ENCODE measurements at places on chromosomes 16 and 17.

DNA sequence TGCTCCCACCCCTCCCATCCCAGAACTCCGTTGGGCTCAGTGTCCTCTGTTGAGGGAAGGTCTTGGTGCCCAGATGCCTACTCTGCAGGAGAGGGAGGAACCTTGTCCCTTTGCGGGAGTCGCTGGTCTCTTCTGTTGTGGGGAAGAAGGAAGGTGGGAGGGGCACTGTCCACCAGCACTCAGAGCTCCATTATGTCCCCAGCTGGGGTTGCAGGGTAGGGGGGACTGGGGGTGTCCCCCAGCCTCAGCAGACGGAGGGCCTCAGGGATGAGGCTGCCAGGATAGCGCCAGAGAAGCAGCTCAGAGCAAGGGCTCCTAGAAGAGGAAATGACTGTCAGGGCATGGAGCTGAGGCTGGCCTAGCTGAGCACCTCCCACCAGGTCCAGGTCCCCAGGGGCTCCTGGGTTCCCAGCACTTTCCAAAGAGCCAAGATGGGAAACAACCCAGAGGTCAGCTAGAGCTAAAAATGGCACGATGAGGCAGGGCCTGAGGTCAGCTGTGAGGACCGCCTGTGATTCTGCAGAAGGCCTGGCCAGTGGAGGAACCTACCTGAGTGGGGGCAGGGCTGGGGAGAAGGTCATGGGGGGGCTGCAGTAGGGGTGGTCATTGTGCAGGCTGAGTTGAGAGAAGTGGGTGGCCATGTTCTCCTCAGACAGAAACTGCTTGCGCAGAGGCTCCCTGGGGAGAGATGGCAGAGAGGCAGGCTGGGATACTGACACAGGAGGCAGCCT is 893 bp downstream of the HCFC1R1 start:
- no peak for DNase-seq

- DNase-seq = no peak
Measured at GRCh38 chr16:84404936-84405639, 36.8 kb downstream of the ATP2C2 start.

DNA sequence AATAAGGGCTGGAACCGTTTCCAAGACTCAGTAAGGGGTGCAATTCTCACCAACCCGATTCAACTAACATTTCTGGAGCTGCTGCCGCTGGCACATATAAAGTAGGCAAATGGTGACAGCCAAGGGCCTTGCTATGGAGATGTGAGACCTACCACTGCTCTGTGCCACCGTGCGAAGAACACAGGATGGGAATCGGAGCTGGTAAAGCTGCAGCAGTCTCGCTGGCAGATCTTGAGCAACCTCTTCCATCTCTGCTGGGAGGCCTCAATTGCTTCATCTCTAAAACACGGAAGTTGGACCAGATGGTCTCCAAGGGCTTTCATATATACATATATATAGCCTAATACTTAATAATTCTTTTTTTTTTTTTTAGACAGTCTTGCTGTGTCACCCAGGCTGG is 128.9 kb upstream of the RCVRN start:
- DNase-seq = no peak

DNA sequence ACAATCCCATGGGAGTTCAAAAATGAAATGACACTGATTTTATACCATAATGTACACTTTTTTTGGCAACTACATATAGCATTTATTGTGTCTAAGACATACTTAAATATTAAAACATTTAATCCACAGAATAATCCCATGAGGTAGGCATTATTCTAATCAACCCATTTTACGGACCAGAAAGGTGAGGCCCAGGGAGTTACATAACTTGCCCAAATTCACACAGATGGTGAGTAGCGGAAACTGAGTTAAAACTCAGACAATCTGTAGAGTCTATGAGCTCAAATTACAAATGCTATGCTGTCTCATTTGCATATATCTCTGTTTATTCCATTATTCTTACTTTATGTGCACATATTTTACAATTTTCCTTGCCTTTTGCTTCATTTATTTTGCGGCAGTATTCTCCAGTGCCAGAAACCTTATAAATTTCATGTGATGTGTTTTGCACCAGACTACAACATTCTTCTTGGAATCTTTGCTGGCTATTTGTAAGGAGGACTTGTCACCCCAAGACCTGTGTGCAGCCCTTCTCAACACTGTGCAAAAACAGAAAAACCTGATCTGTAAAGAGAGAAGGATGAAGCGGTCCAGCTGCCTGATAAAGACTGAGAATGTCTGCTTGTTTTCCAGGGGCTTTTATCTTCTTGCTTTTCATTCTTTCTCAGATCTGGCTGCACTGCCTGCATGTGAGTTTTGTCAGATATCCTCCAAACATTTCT is 2.3 kb upstream of the ABCA9 start:
- DNase-seq = no peak

DNA sequence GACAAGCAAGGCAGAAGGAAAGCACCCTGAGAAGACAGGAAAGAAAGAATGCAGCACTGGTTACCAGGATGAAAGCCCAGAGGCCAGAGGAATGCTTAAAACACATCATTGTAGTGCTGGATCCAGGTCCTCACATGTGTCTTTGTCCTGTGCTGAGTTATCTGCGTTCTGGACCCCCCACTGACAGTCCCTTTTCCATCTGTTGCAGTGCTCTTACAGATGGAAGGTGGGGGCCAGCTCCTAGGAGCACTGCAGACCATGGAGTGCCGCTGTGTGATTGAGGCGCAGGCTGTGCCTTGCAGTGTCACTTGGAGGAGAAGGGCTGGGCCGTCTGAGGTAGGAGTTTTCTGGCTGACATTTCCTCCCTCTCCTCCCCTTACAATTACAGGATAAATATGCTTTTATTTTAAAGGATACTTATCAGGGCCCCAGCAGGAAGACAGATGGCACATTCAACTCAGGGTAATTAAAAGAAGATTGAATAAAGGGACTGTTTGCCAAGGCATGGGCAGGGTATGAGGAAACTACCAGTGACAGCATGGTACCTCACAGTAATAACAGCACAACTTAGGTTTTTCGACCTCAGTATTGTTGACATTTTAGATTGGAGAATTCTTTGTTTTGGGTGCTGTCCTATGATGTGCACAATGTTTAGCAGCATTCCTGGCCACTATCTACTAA is 3.0 kb downstream of the EME1 start:
- DNase-seq = no peak

- no peak for DNase-seq
Measured at GRCh38 chr16:84382396-84382795, 14.1 kb downstream of the ATP2C2 start.

- no peak for DNase-seq
Measured at GRCh38 chr17:34254146-34254545, 939 bp upstream of the CCL2 start.

DNA sequence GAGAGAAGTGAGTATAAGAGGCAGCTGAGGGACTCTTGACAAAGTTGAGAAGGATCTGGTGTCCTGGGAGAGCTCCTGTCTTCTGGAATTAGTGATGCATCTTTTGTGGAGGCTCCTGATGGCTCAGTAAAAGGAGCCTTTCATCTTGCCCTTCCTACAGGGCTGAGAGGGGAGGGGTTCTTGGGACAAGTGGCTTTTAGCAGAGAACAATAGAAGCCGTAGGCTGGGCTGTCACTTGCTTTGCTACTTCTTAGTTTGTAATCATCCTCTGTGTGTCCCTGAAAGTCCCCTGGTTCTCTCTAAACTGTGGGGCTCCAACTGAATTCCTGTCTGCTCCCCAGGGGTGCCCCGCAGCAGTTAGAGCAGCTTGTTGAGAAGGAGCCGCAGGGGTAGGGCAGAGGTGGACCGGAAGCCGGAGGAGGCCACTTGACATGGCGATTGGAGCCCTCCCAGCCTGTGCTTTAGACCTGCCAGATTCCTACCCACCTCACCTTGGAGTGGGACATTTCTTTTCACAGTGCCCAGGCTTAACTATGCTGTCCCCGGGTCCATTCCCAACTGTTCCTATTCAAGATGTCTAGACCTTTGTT is 85.1 kb downstream of the PRKCA start:
- no peak for DNase-seq

DNA sequence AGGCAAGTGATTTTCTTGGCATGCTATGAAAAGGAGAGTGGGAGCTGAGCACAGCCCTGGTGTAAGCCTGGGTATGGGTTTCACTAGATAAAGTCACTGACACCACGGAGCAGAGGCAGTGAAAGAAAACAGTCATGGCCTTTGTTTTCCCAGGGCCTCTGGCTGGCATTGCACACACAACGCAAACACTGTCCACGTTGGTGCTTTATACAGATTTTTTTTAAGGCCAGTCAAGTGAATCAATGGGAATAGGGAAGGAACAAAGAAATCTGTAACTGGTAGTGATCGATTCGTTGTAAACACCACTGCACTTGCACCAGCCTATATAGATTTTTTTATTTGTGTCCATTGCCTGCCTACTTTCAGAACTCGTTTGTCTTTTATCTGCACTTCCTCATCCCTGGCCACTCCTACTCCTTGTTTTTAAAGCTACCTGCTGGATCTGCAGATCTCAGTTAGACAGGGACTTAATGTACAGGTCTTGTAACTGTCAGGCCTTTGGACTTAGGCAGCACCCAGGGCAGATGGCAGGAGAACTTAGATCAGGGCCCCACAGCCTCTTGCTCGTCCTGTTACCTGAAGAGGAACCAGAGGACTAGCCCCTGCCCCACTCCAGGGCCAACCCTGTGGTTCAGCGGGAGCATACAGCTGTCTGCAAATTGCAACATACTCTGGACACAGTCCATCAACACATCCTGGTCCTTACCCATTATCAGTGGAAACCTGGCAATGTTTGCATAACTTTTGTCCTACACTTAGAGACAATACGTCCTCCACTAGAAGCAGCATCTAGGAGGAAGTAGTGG is 10.6 kb upstream of the TMIGD1 start:
- DNase-seq = peak; percentile 87

Measured in NCI-H1092 treated with DMSO at 0.1 percent for 48 hours (cell line).